Inflammatory macrophage (primary cell): ENCODE measurements at places on chromosomes 16 and 17.

GRCh38 chr16:3762107-3762750 lies 44.9 kb upstream of the TRAP1 start:
- no peak for DNase-seq

- DNase-seq, result no peak
These were observed 6.0 kb downstream of the HSDL1 start for GRCh38 chr16:84138824-84139627.

- DNase-seq, result no peak
These were observed 277.4 kb upstream of the XYLT1 start for GRCh38 chr16:17748044-17748719.

DNA sequence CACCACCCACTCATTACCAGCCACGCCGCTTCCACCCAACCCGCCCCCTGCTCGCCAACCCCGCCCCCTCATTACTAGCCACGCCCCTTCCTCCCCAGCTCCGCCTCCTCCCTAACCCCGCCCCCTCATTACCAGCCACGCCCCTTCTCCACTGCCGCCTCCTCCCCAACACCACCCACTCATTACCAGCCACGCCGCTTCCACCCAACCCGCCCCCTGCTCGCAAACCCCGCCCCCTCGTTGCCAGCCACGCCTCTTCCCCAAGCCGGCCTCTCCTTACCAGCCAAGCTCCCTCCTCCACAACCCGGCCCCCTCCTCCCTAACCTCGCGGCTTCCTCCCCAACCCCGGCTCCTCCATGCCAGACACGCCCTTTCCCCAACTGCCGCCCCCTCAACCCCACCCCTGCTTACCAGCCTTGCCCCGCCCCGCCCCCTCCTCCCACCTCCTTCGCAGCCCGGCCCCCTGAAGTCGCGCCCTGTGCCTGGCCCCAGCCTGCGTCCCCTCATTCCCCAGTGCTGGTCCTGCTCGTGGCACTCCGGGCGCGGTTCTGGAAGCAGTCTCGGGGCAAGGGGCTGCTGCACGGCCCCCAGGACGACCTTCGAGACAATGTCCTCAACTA lies 7.3 kb downstream of the SLC22A31 start:
- no peak for DNase-seq
